CD4-positive, alpha-beta T cell treated with Interleukin-10 for 1 hour (primary cell): ENCODE measurements at places on chromosomes 6 and 20.

- DNase-seq: no peak
Measured at GRCh38 chr6:50990750-50991446, 172.2 kb downstream of the TFAP2B start.

DNA sequence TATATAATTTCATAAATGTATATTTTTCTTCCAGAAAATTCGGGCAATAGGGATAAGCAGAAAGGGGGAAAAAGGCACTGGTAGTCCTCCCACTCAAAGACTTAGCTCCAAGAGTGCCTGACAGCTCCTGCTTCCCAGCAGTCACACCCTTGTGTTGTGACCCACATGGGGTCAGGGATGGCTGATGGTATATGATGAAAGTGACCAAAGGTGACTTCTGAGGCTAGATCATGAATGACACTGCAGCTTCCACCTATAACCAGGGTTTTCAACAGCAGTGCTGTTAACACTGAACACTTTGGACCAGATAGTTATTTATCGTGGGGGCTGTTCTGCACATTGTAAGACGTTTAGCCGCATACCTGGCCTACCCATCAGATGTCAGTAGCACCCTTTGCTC, 22.3 kb downstream of the FAM50B start:
- DNase-seq: no peak

- DNase-seq: no peak
Measured at GRCh38 chr6:43616725-43617472, 12.2 kb downstream of the GTPBP2 start.

DNA sequence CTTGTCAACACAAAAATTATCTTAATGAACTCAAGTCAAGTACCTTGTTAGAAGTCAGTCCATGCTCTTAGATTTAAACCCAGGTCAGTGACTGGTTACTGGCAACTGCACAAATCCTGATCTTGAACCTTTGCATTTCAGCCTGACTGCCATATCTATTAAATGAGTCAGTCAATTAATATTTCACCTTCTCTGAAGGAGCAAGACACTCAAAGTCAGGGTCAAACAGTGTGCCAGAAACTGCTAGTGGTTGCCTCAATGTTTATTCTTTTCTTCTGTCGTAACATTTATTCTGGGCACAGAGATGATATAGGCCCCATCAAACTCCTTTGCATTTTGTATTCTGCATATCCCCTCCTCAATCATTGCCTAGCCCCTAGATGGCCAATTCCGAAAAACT, 193.9 kb upstream of the MOCS1 start:
- DNase-seq: no peak

- DNase-seq: no peak
Measured at GRCh38 chr20:2937902-2938301, 64.6 kb downstream of the PTPRA start.

- no peak for DNase-seq
Measured at GRCh38 chr6:165732696-165733488, 69.9 kb upstream of the PDE10A start.

GRCh38 chr20:32474009-32474716, 111.0 kb downstream of the NOL4L start:
- DNase-seq: no peak

DNA sequence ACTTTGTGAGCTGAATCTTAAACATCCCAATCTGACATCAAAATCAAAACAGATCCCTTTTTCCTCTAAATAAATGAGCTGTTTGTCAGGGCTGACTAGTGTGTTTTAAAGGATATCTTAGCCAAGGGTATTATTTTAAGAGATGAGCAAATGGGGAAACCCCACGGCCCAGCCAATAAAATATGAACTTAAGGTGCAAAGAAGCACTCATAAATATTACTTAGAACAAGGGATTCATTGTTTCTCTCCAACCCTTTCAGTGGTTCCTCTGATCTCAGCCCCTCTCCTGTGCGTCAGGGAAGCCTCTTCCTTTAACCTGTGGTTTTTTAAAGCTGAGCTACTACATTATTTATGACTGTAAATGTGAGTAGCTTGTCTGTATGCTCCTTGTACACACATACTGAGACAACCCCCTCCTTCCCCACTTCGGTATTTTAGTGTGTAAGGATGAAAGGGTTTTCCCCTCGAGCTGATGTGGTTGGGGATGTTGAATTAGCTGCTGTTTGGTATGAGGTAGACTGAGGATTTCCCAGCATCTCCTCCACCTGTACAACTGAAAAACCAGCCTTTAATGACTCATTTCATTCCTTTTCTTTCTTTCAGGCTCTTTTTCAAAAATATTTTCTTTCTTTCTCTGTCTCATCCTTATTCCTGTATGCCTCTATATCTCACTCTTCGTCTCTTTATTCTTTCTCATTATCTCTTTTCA, 6.5 kb downstream of the BMP5 start:
- no peak for DNase-seq

DNA sequence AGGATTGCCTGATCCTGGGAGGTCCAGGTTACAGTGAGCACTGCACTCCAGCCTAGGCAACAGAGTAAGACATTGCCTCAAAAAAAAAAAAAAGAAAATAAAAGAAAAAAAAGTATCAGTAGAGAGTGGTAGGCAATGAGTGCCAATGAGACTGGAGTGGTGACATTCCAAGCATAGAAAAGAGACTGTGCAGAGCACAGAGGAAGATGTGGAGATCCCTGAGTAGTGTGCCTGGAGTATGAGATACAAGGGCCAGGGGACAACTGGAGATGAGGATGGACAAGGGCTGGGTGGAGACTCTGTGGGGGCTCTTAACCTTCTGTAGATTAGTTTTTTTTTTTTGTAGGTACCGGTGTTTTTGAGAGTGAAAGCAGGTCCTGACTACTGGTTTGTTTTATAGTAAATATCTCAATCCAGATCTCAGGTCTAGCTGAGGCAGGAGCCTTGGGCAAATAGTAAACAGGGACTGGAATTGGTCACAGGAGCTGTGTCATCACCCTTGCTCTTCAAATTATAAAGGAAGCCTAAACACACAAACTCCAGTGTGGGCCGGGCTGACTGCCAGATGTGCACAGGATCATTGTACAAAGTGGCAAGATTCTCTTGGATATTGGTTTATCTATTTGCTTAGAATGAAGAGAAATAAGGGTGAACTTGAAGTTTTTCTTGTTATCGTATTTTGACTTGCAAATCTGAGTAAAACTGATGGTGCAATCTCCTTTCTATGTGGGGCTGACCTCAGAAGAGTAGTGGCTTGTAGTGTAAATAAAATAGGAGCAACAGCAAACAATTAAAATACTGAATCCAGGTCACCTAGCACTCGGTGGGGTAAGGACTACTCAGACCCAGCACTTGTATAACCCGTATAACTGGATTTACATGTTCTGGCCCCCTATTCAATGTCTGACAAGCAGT, 144.9 kb downstream of the SOX4 start:
- no peak for DNase-seq

DNA sequence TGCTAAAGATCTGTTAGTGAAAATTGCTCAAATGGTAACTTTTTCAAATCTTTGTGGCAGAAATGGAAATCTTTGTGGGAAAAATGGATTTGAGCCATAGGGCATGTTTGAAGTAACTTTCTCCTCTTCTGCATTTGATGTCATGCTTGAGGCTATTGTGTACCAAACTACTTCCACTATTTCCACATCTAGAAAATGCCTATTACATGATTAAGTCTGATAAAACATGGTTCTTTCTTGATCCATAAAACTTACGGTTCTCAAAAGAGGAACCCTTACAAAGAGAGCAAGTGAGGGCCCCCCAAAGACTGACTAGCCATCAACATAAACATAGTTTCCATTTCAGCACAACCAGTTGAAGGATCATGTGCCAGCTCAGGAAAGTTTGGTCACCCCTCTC, 150.6 kb downstream of the NFATC2 start:
- no peak for DNase-seq

GRCh38 chr6:35955071-35955470, 34.2 kb upstream of the SRPK1 start:
- no peak for DNase-seq
